Fibroblast of villous mesenchyme (primary cell): ENCODE measurements at places on chromosomes 2 and 18. TPM values are rescaled to one million over a fixed set of nuclear protein-coding genes. Genes with fewer than 3 reads are reported as not detected.

GRCh38 chr18:32257084-32257785 lies 67.4 kb downstream of the MEP1B start:
- DNase-seq, result no peak

GRCh38 chr2:217393585-217394032 lies 533.7 kb upstream of the TNP1 start:
- DNase-seq, result peak; percentile 75

- DNase-seq, result no peak
Measured at GRCh38 chr2:222424276-222424728, at the start of gene SGPP2. TSS of gene SGPP2 (plus strand) at chr2:222424543. CDS start at chr2:222424603, 60 bp downstream.

GRCh38 chr2:152161598-152161997 lies 14.0 kb downstream of the STAM2 start:
- DNase-seq, result no peak

DNA sequence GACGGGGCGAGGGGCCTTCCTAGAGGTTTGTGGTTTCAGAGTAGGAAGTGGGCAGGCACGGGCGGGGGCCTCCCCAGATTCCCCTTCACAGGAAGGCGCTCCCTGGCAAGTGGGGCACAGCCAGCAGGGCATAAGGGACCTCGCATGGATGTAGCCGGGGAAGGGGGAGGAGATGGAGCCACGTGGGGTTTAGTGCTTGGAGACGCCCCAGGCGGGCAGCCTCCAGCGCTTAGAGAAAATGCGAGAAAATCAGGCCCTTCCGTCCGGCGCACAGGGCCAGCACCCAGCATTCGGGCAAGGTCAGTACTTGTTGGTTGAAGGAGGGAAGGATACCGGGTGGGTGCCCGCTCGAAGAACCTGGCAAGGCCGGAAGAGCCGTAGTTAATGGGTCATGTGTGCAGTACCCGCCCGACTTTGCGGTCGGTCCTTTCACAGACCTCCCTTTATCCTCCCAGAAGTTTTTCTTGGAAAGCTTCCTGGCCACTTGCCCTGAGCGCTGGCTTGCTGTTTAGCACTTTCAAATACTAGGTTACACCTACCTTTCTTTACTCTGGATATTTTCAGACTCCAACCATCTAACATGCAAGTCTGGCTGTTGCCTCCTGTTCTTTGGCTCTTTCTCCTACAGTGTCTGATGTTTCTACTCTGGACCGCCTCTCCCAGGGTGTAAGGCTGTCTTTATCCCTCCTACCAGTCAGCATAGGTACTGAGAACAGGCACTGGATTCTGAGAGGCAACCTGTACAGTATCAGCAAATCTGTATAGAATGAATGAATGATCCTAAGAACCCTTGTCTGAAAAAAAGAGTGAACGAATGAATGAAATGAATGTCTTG lies 78.1 kb downstream of the CIB4 start:
- DNase-seq, result no peak

- DNase-seq, result no peak
Measured at GRCh38 chr2:161321944-161322648, 13.9 kb downstream of the PSMD14 start.

DNA sequence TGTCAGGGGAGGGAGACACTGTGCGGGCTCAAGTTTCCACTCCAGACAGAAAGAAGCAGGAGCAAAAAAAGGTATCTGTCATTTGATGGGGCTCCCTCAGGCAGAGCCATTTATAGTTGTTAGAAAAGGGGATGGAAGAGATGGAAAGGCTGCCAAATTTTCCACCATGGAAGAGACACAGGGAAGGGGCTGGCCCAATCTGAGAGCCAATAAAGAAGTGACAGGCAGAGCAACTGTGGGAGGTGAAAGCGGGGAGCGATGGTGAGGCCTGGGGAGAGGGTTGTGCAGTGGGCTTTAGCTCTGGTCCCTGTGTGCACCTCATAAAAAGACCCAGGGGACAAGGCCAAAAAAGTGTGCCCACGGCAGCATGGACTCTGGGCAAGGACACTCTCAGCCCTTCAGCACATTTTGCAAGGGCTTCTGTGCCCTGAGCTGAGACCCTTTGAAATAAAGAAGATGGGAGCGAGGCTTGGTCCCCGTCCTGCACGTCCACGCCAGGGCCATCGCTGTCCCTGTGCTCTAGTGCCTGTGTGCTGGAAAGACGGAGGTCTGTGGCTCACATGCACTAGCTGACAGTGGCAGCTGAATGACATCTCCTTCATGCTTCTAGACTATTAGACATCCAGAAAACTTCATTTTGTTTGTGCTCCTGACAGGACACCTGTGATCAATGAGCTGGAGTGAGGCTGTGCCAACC lies 456.7 kb upstream of the HS6ST1 start:
- DNase-seq, result no peak

DNA sequence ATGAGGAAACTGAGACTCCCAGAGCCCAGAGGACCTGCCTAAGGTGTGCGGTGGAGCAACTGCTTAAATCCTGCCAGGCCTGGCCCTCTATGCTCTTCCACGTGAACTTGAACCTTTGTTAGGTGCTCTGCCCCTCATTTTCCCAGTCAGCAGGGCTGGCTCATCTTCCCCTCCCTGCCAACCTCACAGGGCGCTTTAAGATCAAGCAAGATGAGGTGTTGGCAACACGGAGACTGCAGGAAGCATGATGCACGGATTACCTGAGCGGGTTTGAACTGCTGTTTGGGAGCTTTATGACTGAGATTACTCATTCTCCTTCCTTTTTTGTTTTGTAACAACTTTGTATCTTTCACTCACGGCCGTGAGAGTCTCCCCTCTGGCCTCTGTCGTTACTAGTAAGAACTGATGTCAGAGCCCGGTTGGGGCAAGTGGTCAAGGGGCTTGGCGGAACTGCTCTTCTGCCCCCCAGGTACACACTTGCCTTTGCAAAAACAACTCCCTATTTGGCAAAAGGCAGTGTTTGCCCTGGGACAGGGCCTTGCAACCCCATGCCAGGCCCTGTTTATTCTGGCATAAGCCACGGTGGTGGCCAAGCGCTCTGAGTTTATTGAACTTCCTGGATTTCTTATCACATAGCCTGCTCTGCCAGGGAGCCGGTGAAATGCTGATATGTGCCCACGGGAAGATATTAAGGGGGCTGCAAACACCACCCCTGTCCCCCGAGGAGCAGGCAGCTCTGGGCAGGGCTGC lies 127.8 kb downstream of the INHBB start:
- DNase-seq, result no peak

GRCh38 chr2:108228537-108228936 lies 11.2 kb upstream of the SULT1C3 start:
- DNase-seq, result no peak

DNA sequence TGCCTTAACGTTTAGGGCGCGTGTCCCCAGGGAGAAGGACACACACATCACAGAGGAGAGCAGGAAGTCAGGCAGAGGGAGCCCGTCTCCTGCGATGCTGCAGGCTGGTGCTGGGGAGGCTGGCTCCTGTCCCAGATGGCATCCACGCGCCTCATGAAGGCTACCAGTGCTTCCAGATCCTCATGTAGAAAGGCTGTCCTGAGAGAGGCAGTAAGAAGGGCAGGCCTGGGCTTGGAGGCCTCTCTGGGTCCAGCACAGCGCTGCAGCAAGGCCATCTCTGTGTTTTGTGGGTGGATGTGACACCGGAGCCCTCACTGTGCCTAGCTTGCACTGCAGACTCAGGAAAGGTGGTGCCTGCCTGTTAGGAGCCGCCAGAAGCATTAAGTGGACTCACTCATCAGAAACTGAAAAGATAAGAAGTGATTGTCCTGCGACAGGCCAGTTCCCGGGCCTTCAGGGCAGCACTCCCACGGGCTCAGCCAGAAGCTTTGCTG lies 62.7 kb downstream of the FAM168B start:
- DNase-seq, result no peak

DNA sequence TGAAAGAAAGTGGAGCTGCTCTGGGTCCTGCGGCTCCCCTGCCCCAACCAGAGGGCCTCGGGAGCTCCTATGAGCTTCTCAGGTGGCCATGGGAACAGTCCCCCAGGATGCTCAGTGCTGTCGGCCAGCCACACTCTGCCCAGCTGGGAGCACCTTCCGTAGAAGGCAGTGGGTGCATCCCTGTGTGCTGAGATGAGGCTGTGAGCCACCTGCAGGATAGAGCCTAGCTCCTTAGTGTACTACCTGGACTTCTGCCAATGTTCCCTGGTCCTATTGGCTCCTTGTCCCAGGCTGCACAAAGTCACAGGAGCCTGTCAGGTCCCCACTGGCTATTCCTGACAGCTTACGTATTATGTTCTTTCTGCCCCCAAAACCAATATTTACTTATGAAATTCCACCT lies 16.1 kb downstream of the PRELID3A start:
- DNase-seq, result no peak

GRCh38 chr2:25790074-25790790 lies 88.1 kb downstream of the ASXL2 start:
- DNase-seq, result no peak

GRCh38 chr2:204730603-204731002 lies 185.3 kb downstream of the PARD3B start:
- no peak for DNase-seq

DNA sequence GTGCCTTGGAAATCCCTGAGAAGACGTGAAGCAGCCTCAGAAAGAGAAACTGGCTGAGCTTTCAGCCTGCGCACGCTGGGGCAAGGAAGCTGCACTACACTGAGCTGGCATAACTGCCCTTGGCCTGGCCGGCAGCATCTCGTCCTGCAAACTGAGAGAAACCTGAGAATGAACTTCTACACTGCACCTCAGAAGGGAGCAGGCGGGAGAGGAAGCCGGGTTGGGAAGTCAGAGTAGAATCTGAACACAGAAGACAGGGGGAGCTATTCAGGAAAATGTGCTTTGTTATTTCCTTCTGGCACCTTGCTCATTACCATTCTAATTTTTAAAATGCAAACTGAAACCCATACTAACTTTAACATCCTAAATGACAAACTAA lies 70.9 kb downstream of the ZEB2 start:
- DNase-seq, result no peak

DNA sequence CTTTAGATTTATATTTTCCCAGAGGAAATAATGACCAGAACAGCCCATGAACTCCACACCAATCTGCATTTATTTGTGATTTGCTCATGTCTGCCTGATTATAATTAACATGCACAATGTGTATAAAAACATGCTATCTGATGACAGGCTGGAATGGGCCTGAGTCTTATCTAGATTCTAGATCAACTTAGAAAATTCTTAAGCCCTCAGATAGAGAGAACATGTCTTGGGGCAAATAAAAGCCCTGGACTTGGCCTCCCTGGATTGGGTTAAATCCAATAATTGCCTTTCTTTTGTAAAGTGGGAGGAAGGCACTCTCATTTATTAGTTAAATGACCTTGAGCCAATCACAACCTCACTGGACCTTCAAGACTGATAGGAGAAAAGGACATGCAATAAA lies 61.8 kb downstream of the EVA1A start:
- no peak for DNase-seq

GRCh38 chr2:5982193-5982902 lies 290.2 kb downstream of the SOX11 start:
- no peak for DNase-seq

DNA sequence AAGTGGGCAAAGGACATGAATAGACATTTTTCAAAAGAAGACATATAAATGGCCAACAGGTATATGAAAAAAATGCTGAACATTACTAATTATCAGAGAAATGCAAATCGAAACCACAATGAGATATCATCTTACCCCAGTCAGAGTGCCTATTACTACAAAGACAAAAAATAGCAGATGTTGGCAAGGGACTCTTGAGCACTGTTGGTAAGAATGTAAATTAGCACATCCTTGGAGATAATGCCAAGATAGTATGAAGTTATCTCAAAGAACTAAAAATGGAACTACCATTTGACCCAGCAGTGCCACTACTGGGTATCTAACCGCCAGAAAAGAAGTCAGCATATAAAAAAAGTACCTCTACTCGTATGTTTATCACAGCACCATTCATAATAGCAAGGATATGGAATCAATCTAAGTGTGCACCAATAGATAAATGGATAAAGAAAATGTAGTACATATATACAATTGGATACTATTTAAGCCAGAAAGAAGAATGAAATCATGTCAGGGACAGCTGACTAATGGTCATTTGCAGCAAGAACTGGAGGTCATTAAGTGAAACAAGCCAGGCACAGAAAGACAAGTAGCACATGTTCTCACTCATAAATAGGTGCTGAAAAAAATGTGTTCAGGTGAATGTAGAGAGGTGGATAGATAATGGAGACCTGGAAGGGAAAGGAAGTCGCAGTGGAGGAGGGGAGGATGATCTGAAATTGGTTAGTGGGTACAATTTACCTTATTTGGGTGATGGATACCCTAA lies 141.7 kb upstream of the B3GNT2 start:
- DNase-seq, result no peak

- DNase-seq, result no peak
Measured at GRCh38 chr2:68799140-68800026, 64.8 kb downstream of the ARHGAP25 start.

DNA sequence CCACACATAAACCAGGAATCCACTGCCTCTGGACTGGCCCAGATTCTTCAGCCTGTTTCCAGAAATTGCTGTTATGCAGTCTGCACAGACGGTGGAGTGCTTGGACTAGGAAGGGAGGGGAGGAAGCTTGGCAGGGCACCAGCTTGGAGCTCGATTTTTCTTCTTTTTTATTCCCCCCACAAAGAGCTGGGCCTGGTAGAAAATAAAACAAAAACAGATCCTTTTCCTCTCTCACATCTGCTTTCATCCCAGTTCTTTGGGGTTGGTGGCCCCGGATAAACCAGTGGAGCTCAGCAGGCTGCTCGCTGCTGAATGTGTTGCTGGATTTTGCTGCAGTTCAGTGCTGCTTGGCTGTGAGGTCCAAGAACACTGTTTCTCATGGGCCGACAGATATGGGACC lies 16.0 kb downstream of the LRRTM1 start:
- DNase-seq, result no peak

- no peak for DNase-seq
Measured at GRCh38 chr2:28591711-28592335, 96.0 kb downstream of the PLB1 start.

GRCh38 chr2:31831585-31831984 lies 179.2 kb downstream of the MEMO1 start:
- DNase-seq, result no peak

DNA sequence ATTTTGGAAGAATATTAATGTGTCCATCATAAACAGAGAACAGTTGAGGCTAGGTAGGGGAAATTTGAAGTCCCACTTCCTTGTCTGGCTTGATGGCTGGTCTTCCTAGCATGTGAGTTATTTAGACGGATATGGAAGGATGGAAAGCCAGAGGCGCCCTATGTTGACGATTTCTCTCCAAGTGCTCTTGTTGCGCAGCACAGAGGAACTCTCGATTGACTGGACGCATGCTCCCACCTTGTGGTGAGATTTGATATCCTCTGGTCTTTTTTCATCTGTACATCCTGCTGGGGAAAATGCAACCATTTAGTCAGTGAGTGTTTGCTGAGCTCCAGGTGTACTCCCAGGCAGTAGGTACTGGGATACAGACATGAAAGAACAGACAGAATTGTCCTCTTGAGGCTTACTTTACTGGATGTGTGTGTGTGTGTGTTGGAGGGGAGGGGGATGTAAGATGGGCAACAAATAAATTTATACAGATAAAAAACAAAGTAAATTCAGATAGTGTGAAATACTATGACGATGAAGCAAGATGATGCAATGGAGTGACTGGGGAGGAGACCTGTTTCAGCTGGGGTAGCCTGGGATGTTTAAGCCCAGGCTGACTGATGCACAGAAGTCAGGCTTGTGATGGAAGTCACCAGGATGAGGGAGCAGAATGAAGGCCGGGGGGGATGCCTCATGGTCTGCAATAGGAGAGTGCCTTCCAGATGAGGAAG lies 137.2 kb downstream of the TRIM43 start:
- peak; percentile 85 for DNase-seq

GRCh38 chr2:227568852-227569169 lies 29.9 kb upstream of the SCYGR2 start:
- DNase-seq, result no peak

Gene FBXO41
- 1.3 and 1.6 TPM in 2 replicates for total RNA-seq

Gene SLC30A3
- total RNA-seq, result 0.32 TPM in 1 of 2 replicates, not detected in the other

Gene KCNS3
- total RNA-seq, result 3.0 and 7.4 TPM in 2 replicates

Gene OXER1
- under 0.01 TPM in 2 replicates for total RNA-seq

Gene CD207
- not detected in 2 replicates for total RNA-seq

Gene GRHL1
- total RNA-seq, result 0.64 and 1.7 TPM in 2 replicates

Gene SLC39A10
- total RNA-seq, result 36.1 and 73.8 TPM in 2 replicates

Gene RHBDD1
- total RNA-seq, result 18.7 and 38.9 TPM in 2 replicates
